ENCODE measurements at places on chromosomes 1 and 21.

DNA sequence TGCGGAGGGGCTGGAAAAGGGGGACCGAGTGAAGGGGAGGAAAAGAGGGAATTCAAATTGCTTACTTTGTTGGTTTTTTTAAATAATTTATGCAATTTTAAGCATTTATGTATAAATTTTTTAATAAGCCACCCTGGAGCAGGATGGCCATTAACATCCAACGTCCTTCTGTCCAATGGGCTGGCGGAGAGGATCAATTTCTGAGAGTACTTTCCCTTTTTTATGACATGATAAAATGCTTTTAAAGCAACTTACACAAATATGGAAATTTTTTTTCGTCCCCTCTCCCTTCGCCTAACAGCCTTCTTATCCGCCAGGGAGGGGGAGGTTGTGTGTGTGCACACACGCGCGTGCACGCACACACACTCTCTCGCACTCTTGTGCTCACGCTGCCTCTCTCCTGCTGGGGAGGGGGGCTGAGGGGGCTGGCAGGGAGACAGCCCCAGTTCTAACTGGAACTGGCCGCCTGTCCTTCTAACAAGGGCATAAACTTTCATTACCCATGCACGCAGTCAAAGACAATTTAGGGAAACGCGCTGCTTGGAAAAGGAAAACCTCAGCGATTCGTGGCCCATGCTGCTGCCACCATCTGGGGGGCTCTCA, 123.2 kb downstream of the CASZ1 start:
- no peak for DNase-seq

DNA sequence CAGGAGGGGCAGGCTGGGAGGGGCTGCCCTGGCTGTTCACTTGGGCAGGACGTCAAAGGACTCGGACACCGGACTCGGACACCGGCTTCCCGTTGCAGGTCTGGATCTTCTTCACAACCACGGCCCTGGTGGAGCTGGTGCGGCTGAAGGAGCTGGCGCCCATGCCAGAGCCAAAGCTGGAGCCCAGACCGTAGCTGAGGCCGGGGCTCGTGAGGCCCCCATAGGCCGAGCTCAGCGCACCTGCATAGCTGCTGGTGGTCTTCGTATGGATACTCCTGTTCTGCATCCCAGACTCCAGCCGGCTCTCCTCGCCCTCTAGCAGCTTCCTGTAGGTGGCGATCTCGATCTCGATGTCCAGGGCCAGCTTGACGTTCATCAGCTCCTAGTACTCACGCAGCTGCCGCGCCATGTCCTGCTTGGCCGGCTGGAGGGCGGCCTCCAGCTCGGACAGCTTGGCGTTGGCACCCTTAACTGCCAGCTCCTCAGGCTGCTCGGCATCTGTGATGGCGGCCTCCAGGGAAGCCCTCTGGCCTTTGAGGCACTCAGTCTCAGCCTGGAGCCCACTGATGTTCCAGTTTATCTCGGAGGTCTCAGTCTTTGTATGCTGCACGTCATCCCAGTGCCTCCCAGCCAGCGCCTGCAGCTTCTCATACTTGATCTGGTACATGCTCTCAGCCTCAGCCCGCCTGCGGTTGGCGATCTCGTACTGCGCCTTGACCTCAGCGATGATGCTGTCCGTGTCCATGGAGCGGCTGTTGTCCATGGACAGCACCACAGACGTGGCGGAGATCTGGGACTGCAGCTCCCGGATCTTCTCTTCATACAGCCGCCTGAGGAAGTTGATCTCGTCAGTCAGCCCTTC, 15.1 kb upstream of the KLF17 start:
- DNase-seq: no peak

- no peak for DNase-seq
These were observed 318.9 kb downstream of the SEC16B start for GRCh38 chr1:177650947-177651346.

- DNase-seq: no peak
These were observed 3.1 kb upstream of the IFFO2 start for GRCh38 chr1:18959591-18959990.

GRCh38 chr1:157996433-157996832, 3.0 kb downstream of the KIRREL1 start:
- DNase-seq: no peak

Data from A172 (cell line).